Endothelial cell of umbilical vein (primary cell): ENCODE measurements at places on chromosomes 4 and X. TPM values are rescaled to one million over a fixed set of nuclear protein-coding genes. Genes with fewer than 3 reads are reported as not detected.

The TRIM61 gene
- 0.22 TPM in 1 of 2 replicates, not detected in the other for total RNA-seq

DNA sequence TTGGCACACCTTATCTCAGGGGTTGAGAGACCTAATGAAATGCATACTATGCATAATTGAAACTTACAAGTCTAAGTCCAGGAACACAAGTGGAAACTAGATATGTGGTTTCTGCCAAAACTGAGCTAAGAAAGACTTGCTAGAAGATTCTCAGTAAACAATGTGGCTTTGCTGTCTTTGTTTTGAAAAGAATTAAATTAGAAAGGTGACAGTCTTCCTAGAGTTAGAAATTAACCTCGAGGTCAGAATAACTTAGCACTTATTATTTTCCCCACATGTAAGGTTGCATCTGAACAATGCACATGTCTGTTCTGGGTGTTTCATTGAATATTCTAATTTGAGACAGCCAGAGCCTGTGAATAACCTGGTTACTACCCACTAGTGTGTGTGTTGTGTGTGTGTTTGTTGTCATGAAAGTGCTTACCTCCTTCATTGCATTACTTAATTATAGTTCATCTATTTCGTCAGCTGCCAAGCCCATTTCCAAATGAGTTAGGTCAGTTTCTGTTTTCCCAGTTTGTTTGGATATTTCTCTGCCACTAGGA lies 1.5 kb downstream of the EREG start:
- H3K27ac ChIP-seq, result no peak overlapping the region
- H3K27me3 ChIP-seq, result no peaks in the 10 kb centered on the region
- no peaks in the 10 kb centered on the region for H3K36me3 ChIP-seq
- DNase-seq, result no peak
- H3K4me1 ChIP-seq, result no peaks in the 10 kb centered on the region

DNA sequence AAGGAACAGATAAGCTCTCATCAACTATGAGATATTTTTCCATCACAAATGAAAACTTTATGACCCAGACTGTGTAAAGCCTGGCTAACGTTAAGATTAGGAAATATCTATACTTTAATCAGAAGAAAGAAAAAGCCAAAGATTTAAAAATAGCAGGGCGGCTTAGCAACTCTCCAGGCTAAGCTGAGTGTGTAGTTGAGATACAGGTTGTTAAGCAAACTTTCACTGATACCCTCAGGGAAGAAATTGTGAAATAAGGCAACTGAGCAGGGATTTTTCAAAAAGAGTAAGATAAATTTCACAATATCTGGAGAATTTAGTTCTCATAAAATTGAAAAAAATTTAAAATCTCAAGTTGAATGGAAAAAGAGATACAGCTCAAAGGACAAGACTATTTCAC lies 382.0 kb downstream of the RAPGEF2 start:
- DNase-seq, result no peak
- no peak overlapping the region for H3K4me3 ChIP-seq
- H3K36me3 ChIP-seq, result no peaks in the 10 kb centered on the region
- H3K27ac ChIP-seq, result no peak overlapping the region
- H3K4me1 ChIP-seq, result no peaks in the 10 kb centered on the region

- no peaks in the 10 kb centered on the region for H3K4me1 ChIP-seq
- H3K36me3 ChIP-seq, result no peaks in the 10 kb centered on the region
- H3K4me3 ChIP-seq, result no peak overlapping the region
- DNase-seq, result no peak
- no peak overlapping the region for H3K27ac ChIP-seq
Observed at GRCh38 chrX:132266583-132267355, 47.5 kb upstream of the RAP2C start.

- H3K4me1 ChIP-seq, result peaks cover 4% of the 10 kb centered on the region
- no peak for DNase-seq
- H3K36me3 ChIP-seq, result no peaks in the 10 kb centered on the region
- no peaks in the 10 kb centered on the region for H3K27me3 ChIP-seq
- no peak overlapping the region for H3K27ac ChIP-seq
Observed at GRCh38 chrX:24264383-24264782, 49.5 kb downstream of the SUPT20HL2 start.

The NCAPG gene
- total RNA-seq, result 63.4 and 66.4 TPM in 2 replicates

DNA sequence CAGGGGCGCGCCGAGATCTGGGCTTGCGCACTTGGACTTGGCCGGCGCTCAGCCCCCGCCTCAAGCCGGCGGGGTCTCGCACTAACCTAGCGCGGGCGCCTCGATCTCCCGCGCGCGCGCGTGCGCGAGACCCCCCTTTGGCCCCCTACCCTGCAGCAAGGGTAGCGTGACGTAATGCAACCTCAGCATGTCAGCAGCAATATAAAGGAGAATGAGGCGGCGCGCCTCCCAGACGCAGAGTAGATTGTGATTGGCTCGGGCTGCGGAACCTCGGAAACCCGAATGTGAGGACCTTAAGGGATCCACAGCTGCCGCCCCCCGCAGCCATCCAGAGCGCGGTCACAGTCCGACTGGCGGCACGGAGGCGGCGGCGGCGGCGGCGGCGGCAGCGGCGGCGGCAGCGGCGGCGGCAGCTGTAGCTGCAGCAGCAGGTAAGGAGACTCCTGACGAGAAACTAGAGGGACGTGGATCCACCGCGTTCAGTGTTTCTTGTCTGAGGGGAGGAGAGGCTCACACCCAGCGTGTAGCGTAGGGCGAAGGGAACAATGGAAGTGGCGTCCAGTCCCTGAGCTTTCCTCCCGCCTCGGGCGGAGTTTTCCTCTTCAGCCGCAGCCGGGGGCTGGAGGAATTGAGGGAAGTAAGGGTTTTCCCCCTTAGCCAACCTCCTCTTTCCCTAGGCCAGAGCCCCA lies at the start of the genes SATL1 and ZNF711:
Gene SATL1 (minus strand): TSS at position 19 of the 689 bp plus-strand sequence. CDS start 134,811 bp downstream, outside the sequence.
Gene ZNF711 (plus strand): TSS at position 231 of the 689 bp plus-strand sequence. CDS start 3,582 bp downstream, outside the sequence.
- H3K4me1 ChIP-seq, result no peaks in the 10 kb centered on the region
- no peaks in the 10 kb centered on the region for H3K27me3 ChIP-seq
- no peaks in the 10 kb centered on the region for H3K36me3 ChIP-seq
- peak within 1 kb of the TSS; percentile 70 for H3K4me3 ChIP-seq
- H3K27ac ChIP-seq, result peak within 1 kb of the TSS; percentile 38
- peak; percentile 61 for DNase-seq
